ENCODE measurements at places on chromosomes 3 and 15.
A peak's percentile ranks its signal among the peaks of the same experiment; 100 is the strongest.

DNA sequence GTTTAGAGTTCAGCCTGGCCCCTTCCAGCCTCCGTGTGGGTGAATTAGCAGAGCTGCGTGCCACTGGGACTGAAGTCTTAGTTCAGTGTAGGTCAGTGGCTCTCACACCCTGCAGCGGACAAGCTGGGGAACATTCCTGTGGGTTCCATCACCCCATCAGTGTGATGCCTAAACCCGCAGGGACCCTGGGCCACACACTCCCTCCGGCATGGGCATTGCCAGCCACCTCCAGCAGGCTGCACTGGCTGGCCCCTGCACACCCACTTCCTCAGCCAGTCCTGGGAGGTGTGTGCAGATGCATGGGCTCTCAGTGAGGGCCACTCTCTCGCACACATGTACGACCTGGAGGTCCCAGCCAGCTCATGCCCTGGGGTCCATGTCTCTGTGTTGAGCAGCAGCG is 32.1 kb upstream of the TOPBP1 start:
- DNase-seq = no peak

DNA sequence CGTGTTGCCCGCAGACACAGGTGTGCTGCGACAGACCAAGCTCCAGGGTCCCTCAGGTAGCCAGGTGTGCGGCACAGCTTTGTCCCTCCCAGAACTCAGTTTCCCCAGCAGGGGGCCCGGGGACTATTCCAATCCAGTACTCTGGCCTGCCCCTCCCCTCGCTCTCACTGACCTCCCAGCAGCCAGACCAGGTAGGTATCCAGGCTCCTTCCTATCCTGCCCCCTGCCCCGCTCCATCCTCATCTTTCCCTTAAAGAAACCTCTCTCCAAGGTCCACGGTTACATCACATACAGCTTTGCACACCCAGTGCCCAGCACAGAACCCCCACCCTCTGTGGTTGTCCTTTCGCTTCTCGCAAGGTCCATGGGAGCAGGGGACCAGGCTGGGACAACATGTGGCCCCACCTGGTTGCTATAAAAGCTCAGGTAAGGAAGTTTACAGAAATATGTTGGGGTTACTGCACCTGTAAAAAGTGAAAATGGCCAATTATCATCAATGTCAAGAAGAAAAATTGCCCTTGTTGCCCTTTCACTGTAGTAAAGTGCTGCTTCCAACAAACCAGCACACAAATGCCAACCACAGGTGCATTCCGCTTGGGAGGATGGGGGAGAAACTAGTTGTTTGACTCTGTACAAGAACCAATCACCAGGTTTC is 7.3 kb upstream of the CYP11A1 start:
- DNase-seq = no peak

- peak; percentile 2 for DNase-seq
These were observed 342.2 kb upstream of the ROPN1 start for GRCh38 chr3:124333931-124334640.

DNA sequence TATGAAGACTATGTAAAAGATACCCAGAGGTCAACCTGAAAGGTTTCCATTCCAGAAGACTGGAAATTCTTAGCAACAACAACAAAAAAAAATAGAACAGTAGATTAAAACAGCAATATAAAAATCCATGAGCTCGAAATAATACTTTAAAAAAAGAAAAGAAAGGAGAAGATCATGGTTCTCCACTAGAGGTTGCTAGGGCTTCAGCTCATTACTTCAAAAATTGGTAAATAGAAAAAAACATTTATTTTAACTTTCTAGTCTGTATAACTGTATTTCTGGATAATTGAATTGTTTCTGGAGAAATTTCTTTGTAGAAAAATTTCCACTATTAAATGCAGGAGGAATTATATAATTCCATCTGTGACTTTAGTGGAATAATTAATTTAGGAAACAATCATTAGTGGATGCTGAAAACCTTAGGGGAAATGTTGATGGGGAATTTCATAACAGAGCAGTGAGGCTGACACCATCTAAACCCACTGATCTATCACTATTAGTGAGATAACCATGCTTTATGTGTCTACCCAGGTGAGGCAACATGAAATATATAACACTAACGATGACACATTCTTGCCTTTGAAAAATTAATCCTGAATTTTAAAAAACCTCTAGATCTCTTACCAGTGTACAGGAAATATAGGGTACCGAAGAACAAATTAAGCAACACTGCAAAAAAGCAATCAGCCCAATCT is 62.5 kb upstream of the SNRK start:
- no peak for DNase-seq

DNA sequence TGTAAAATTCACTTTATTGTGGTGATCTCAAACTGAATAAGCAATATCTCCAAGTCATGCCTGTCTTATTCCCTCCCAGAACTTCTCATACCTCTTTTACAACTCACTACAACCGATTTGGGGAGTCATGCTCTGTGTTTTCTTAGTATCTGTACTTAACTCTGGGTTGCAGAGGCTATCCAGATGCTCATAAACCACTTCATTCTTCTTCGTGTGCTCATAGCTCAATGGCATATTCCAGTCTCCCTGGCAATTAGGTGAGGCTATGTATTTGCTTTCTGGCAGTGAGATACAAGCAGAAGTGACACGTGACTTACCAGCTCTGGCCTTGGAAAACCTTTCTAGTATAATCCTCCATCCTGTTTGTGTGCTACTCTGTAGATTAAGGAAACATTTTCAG is 360.9 kb downstream of the ZNF385D start:
- DNase-seq = peak; percentile 37

GRCh38 chr15:33716025-33716424 is 252.3 kb upstream of the CHRM5 start:
- no peak for DNase-seq

DNA sequence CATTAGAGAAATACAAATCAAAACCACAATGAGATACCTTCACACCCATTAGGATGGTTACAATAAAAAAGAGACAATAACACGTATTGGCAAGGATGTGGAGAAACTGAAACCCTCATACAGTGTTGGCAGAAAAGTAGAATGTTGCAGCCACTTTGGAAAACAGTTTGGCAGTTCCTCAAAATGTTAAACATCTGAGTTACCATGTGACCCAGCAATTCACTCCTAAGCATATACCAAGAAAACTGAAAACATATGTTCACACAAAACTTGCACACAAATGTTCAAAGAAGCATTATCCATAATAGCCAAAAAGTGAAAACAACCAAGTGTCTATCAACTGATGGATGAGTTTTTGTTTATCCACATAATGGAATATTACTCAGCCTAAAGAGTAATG is 166.9 kb upstream of the FAM3D start:
- DNase-seq = no peak

DNA sequence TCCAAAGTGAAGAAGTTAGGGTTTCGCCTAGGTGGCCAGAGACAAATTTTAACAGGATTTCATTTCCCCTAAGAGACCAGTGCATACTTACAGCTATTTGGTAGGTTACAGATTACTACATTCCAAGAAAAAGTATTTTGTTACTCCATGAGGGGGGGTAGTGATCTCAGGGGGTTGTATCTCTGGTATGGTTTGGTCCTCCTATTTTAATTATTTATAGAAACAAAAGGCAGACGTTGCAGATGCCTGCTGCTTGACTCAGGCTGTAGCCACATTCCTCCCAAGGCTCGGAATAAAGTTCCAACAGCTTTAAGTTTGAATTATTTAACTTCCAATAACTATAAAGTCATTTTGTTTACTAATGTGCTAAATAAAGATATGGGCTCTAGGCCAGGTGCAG is 1.3 kb upstream of the TRIM59 start:
- no peak for DNase-seq

GRCh38 chr3:62139957-62140356 is 233.4 kb downstream of the FEZF2 start:
- DNase-seq = no peak

- peak; percentile 52 for DNase-seq
These were observed 116.5 kb upstream of the SLC2A2 start for GRCh38 chr3:171142985-171143384.

DNA sequence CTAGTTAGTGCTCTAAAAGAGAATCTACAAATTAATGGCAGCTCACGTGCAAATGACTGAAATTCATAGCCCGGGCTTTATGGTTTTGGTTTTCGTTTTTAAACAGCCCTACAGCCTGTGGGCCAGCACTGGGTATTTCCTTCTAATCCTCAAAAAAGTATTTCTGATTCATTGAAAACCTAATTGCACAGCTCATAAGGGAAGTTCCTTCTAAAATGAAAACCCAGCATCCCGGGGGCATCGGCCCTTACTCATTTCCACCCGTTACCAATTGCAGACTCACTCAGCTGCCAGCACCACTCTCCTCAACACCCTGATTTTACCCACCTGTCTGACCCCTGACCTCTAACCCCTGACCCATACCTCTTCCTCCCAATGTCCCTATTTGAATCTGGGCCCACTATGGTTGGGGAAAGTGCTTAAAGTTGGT is 59.5 kb upstream of the ZNF148 start:
- no peak for DNase-seq

DNA sequence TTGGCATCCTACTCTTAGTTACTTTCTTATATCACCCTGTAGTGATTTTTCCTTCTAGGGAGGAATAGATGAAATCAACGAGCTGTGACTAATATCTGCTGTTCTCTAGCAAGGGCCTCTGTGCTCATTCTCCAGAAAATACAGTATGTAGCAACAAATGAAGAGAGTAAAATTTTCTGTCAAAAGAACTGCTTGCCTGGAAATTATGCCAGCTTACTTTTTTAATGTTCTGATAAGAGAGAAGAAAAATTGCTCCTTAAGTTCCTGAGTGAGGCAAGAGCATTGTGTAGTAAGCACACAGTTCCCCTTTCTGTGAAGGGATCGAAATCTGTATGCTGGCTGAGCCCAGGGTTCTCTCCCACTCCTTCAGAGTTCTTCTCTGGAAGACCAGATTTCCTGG is 51.4 kb upstream of the GK5 start:
- DNase-seq = no peak

DNA sequence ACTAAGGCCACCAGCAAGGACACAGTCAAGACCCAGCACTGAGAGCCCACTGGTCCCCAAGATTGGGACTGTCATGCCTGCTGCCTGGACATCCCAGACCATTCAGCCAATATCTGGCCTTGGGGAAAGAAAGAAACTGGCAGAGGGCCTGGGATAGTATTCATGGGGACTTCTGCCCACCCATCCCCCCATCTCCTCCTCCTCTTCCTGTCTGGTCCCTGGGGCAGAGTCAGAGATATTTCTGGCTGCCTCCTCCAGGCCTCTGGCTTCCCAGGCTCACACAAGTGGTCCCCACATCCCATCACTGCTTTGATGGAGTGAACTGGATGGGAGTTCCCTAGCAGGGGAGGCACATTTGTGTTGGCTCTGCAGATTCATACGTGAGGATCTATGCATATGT is 4.2 kb upstream of the RASL12 start:
- DNase-seq = no peak

- no peak for DNase-seq
These were observed 166.6 kb downstream of the ANO10 start for GRCh38 chr3:43455233-43455632.

GRCh38 chr3:114428044-114428595 is 134.3 kb downstream of the TIGIT start:
- no peak for DNase-seq

- no peak for DNase-seq
These were observed 414.9 kb downstream of the RBMS3 start for GRCh38 chr3:29695643-29696198.

DNA sequence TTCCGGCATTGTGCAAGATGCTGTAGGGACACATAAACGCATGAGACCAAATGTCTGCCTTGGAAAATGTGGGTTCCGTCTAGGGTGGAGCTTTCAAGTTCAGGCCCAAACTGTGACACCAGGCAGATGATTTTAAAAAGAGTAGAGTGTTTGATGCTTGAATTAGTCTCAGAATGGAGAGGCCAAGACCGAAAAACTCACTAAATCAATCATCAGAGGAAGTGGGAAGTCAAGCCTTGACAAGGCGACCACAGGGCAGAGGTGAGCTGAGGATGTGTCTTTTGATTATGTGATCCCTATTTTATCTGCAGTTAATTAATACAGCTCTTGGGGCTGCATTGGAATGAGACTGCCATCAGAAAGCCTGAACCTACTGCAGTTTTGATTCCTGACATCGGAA is 275.4 kb downstream of the ABHD5 start:
- DNase-seq = no peak

All from NCI-H69 (cell line).